Activated naive CD4-positive, alpha-beta T cell (primary cell): ENCODE measurements at places on chromosomes 16 and 17.

DNA sequence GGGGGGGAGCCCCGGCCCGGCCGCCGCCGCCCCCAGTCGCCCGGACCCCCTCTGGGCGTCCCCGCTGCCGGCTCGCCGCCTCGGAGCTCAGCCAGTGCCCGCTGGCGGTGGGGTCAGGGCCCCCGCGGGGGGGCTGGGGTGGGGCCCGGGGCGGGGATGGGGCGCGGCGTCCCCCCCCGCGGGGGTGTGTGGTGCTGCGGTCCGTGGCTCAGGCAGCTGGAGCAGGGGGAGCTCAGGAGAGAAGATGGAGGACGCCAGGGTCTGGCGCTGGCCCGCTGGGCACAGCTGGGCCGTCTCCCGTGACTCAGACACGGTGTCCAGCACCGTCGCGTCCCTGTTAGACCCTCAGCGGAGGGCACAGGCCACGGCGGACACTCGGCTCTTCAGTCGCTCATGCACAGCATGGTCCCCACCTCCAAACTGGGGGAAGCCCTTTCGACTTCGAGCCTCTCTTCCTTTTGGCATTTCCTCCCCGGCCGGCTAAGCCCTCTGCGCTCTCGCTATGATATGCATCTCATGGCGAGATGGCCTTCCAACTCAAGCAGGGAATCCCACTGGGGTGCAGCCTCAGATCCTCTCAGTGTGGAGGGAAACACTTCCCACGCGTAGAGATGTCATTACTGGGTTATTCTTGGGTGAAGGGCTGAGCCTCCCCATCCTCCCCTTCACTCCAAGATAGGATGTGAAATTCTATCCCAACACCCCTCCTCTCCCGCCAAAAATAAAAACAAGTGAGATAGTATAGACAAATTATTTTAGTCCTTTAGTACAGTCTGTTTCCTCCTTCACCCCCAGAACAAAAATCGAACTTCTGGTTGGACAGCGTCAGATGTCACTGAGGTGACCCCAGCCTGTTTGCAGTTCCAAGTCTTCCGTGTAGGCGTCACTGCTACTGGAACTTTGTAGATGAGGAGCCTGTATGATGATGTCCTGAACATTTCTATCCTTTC is 522 bp upstream of the VEZF1 start:
- DNase-seq = peak; percentile 75

- DNase-seq = no peak
Measured at GRCh38 chr17:71849783-71850768, 270.7 kb upstream of the SOX9 start.

DNA sequence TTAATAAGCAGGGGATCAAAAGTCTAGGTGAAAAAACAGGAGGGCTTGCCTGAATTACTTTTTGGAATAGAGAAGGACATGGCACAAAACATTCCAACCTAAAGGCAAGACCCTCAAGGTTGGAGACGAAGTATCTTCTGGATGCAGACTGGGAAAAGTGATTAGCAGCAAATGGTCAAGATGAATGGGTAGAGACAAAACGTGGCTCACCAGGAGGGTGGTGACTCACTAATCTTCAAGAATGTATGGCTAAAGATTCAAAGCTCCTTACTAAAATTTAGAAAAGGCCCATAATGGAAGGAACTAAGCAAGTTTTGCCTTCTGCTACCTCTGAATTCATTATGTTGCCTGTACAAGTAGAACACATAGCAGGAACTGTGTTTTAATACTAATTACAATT is 469.5 kb upstream of the RBFOX1 start:
- no peak for DNase-seq

DNA sequence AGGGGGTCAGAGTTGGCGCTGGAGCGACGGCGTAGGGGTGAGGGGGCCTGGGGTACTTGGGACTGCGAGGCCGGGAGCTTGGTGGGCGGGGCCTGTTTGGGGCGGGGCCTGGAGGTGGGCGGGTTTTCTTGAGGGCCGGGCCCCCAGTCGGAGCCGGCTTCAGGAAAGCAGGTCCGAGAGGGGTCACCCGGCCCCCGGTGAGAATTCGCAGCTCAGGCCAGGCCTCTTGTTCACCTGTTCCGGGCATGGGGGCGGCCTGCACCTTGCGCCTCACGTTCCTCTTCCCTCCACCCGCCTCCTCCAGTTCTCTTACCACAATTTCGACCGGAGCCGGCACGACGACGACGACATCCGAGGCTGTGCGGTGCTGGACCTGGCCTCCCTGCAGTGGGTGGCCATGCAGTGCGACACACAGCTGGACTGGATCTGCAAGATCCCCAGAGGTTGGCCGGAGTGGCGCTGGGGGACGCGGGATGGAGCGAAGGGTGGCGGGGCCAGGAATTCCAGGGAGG is 52.5 kb downstream of the MRC2 start:
- no peak for DNase-seq

GRCh38 chr16:1378804-1379303 is 27.1 kb downstream of the GNPTG start:
- no peak for DNase-seq

DNA sequence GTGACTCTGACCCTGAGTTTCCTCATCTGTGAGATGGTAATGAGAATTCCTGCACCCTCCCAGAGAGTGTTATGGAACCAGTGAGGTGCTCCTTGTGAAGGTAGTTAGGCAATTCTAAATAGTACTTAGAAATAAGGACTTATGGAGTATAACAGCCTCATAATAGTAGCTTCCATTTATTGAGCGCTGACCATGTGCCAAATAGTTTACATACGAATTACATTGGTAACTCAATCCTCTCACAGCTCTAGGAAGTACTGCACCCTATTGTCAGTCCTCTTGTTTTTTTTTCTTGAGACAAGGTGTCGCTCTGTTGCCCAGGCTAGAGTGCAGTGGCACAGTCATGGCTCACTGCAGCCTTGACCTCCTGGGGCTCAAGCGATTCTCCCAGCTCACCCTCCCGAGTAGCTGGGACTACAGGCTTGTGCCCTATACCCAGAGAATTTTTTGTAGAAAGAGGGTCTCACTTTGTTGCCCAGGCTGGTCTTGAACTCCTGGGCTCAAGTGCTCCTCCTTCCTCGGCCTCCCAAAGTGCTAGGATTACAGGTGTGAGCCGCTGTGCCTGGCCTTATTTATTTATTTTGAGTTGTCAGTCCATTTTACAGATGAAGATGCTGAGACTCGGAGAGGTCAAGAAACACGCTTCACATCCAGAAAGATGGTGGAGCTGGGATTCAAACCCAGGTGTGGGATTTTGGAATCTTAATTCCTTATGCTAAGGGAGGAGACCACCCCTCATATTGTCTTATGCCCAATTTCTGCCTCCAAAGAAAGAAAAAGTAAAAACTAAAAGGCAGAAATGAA is 2.9 kb downstream of the TNS4 start:
- DNase-seq = no peak

DNA sequence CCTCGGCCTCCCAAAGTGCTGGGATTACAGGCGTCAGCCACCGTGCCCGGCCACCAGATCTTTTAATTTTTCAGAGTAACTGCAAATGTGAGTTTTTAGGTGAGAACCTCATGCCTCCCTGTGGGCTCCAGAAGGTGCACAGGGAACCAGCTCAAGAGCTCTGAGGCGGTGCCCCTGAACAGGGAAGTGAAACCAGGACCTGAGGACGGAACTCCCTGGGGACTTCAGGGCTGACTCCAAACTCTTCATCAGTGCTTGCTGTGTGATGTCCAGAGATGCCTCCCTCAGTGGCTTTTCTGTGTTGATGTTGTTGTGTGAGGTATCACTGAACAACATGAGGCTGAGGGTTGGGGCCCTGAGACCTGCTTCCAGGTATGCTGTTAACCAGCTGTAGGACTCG is 23.8 kb downstream of the SLC12A3 start:
- no peak for DNase-seq

DNA sequence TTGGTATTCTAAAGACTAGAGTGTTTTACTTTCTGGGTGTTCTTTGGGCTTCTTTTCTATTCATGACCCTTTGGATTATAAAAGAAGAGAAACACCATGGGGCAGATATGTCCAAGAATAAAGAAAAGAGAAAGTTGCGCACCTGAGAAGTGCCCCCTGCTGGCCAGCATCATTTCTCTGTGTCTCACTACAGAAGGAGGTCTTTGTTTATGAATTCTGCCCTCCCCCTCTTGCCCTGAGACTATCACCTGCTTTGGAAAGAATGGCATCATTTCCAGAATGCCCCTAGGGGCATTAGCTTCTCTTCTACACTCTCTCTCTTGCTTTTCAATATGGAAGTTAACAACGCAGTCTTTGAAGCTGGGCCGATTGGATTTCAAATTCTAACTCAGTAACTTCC is 45.0 kb downstream of the CDH13 start:
- DNase-seq = no peak

- no peak for DNase-seq
Measured at GRCh38 chr17:63775420-63775819, 1.4 kb downstream of the DDX42 start.

DNA sequence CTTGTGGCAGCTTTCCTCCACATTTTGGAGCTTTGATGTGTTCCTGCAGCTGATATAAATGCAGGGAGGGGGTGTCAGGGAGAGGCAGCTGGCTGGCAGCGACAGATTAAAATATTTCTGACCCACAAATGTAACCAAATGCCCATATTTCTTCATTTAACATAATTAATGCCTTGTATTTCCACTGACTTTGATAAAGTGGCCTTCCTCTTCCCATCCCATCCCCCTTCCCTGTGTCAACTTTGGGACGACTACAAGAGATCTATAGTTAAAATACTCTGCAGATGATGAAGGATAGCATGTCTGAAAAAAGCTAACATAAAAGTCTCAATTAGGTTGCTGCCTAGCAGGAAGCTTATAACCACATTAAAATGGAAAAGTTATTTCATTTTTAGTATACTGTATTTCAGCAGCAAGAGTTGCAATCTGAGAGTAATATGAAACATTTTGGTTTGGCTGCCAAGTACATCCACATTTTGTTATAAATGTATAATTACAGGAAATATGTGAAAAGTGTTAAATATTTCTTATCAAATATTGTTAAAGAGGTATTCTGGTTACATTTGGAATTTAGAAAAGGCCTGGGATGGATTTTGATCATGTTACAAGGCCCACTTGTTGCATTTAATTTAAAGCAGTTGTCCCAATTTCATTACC is 238.7 kb upstream of the TBX2 start:
- no peak for DNase-seq

GRCh38 chr16:74033441-74033995 is 263.1 kb upstream of the PSMD7 start:
- DNase-seq = no peak

DNA sequence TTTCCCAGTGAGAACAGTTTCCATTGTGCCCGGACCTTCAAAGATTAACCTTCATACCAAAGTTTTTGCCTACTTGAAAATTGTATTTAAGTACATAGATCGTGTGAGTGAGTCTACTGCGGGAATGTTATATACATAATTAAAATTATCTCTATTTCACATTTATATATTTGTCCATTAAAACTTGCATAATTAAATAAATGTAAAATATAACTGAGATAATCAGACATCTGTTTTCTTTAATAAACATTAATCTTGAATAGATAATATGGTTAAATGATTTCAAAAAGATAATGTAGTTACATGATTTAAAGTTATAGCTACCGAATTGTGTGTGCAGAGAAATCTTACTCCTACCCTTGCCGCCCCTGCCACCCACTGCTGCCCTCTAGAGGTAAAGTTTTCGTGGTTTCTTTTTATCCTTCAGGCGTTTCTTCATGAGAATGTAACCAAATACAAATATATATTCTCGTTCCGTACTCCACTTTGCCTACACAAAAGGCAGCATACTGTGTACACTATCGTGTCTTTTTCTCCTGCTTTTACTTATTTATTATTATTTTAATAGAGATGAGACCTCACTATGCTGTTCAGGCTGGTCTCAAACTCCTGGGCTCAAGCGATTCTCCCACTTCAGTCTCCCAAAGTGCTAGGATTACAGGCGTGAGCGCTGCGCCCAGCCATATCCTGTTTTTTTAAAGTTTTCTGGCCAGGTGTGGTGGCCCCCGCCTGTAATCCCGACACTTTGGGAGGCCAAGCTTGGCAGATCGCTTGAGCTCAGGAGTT is 35.6 kb downstream of the RPA1 start:
- peak; percentile 1 for DNase-seq

DNA sequence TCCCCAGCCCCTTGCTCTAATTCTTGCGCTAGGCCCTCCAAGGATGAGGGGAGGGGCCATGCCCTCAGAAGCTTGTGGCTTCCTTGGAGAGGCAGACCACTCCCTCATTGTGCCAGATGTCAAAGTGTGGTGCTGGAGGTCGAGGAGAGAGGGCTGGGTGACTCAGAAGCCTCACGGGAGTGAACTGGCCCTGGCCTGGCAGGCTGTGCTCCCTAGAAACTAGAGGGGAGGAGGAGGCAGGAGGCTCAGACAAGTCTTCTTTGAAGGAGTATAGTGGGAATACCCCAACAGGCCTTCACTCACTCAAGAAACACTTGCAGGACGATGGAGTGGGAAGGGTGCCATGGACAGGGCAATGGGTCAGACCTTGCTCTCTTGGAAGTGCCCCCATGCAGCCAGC is 18.5 kb downstream of the ANKRD40 start:
- no peak for DNase-seq

- no peak for DNase-seq
Measured at GRCh38 chr17:6153375-6153774, 83.2 kb downstream of the WSCD1 start.

DNA sequence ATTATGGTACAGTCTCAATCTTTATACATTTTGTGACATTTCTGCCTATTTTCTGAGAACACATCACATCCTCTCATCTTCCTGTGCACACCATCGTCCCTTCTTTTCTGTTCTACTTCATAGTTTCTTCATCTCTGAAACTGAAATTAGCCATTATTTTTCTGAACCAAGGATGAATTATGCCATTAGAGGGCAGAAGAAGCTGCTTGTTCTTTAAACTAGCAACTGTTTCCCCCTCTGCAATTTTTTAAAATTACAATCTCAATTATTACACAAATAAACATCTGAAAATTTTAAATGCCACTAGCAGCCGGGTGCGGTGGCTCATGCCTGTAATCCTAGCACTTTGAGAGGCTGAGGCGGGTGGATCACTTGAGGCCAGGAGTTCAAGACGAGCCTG is 41.3 kb downstream of the RBBP6 start:
- DNase-seq = no peak

DNA sequence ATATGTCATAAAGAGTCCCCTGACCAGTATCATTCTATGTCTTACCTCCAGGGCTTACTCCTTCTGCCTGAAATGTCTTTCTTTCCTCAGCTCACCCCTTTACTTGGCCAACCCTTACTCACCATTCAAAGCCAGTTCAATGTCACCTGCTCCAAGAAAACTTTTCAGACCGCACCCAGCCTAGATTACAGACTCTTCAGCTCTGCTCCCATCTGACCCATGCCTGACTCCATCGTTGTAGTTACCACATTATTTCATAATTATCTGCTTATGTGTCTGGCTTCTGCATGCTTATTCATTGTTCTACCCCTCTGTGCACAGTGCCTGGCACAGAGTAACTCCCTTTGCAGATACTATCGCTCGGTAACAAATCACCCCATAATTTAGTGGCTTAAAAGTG is 62.5 kb upstream of the TOB1 start:
- DNase-seq = no peak

GRCh38 chr16:15907863-15908478 is 19.6 kb upstream of the CEP20 start:
- no peak for DNase-seq

GRCh38 chr17:73628642-73629552 is 15.3 kb downstream of the SDK2 start:
- DNase-seq = no peak

GRCh38 chr17:79852748-79853147 is 13.5 kb upstream of the CBX4 start:
- DNase-seq = no peak

GRCh38 chr17:2015314-2015713 is 9.8 kb downstream of the RTN4RL1 start:
- no peak for DNase-seq
